ENCODE measurements at places on chromosomes 3 and 15.
A peak's percentile ranks its signal among the peaks of the same experiment; 100 is the strongest.

- no peak for DNase-seq
These were observed 17.4 kb downstream of the TIMP4 start for GRCh38 chr3:12141350-12141749.

GRCh38 chr3:197380786-197381185 is 82.4 kb upstream of the DLG1 start:
- no peak for DNase-seq

GRCh38 chr15:98381446-98381845 is 266.9 kb upstream of the IGF1R start:
- DNase-seq: no peak

DNA sequence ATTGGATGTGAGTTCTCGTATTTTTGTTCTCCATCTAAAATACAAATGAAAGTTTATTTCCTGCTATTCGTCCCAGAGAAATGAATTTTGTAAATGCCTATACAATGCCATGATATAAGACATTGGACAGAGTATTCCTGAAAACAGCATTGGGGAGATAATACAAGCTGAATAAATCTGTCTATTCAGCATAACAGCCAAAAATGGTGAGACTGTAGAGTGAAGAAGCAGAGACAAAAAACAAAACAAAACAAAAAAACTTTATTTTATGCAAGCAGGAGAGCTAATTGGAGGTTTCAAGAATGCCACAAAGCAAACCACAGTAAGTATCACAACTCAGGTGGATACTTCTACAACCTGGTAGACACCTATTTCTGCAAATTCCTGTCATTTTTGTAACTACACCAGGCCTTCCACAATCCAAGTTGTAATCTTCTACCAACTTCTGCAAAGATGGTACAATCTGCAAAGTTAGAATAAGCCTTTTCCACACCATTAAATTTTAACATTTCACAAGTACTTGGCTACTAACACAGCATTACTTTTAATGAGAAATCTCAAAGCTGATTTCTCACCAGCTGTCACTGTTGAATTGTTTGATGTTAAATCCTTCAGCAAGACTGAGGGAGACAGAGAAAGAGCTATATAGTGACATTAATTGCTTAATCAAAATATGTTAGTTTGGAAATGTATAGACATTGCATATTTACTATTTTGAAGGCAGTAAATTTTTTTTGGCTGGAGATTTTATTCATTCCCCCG is 163.1 kb downstream of the CLSTN2 start:
- peak; percentile 10 for DNase-seq

- no peak for DNase-seq
These were observed 180.0 kb upstream of the SMAD3 start for GRCh38 chr15:66885281-66885915.

- no peak for DNase-seq
These were observed 16.7 kb downstream of the MEIS2 start for GRCh38 chr15:37083610-37084009.

DNA sequence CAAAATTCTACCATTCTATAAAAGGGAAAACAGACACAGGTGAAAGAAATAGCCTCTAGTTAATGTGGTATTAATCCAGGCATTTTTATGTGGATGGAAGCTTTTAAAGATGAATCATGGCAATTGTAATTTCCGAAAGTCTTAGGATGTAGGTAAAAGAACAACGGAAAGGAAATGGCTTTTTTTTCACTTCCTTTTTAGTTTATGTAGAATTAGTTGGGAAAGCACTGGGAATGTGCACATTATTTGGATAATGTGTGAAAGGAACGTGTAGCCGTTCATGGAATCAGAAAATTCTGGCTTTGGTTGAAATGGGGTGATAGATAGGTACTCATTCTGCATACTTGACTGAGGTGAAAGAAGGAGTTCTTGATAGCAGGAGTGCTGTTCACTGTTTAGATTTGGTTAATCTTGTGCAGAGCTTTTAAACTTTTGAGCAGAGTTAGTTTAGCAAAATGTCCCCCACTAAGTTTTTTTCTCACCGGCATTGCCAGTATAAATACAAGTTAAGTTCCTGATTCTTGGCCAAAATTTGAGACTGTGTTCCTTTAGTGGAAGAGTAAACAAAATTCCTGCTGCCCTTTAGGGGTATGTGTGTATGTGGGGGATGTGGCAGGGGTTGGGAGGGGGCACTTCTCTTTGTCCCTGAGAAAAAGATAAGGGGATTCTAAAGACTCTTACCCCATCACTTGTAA is 20.2 kb upstream of the UTS2B start:
- peak; percentile 35 for DNase-seq

GRCh38 chr3:100516838-100517237 is 24.4 kb downstream of the TMEM45A start:
- no peak for DNase-seq

DNA sequence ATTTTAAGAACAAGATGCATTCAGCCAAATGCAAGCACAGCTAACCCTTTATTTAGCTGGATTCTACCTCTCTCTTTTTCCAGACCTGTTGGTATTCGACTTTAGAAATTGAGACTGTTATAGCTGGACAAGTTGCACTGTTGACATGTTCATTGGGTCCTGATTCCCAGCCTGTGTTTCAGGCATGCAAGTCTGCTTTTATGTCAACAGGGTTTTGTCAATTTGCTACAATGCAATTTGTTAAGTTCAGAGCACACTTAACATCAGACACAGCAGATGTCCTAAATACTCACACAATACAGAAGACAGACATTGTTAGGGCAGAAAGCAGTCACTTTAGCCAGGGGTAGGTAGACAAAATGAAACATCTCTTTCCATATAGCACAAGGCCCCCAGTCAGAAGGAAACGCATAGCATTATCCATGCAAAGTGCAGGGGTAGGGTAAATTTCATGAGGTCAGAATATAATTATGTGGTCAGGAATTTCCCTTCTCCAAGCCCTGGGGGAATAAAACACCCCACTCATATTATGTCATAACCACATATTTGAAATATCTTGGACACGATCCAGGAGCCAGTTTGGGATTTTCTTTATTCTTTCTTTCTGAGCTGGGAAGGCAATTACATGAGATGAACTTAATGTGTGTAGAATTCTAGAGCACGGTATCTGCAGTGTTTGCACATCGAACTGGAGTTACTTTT is 504.1 kb downstream of the NTRK3 start:
- peak; percentile 68 for DNase-seq

- no peak for DNase-seq
These were observed 17.4 kb downstream of the NBEAL2 start for GRCh38 chr3:46996689-46997452.

- no peak for DNase-seq
These were observed 283.7 kb upstream of the ICE2 start for GRCh38 chr15:60762638-60763037.

GRCh38 chr3:5428607-5429516 is 241.4 kb downstream of the EDEM1 start:
- peak; percentile 69 for DNase-seq

GRCh38 chr15:98398886-98399285 is 249.5 kb upstream of the IGF1R start:
- no peak for DNase-seq

DNA sequence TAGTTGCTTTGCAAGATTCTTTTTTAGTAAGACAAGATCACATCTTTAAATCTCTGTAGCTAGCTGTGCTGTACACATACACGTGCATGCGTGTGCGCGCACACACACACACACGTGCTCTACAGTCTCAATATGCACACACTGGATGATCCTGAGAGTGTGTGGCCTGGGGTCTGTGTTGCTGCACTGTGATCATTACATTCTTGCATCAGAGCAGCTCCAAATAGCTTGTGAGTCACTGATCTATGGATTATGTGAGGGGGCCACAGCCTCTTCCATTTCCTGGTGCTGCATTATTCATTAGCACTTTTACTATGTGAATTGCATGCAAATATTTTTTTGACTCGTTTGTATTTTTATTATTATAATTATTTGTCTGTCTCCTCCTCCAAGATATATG is 34.6 kb downstream of the MCTP2 start:
- DNase-seq: no peak

DNA sequence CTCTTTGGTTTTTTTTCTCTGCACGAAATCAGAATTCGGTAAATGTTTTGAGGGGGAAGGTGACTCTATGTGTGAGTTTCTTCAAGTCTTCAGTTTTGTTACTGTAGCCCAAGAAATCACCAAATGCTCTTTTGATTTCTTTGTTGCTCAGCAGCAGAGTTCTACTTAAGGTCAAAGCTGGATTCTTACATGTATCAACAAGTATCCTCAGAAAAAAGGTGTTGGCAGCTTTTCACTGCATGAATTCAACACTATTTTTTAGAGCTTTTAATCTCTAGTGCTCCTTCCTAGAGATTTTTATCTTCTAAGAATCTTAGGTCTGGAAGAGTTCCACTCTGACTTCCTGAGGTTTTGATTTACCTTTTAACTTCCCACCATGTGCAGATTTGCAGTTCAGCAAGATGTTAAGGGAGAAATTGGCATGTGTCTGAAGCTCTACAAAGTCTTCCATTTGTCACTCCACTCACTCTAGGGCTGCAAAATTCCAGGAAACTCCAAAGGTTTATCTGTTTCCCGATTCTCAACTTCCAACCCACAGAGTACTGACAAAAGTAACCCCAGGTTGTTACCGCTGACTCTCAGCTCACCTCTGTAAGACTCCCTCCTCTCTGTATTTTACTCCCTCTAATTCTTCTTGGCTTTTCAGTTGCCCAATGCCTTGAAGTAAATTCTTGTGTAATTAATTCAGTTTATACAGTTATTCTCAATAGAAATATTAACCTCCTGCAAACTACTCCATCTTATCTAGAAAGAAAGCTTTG is 13.3 kb upstream of the CD200 start:
- DNase-seq: no peak

GRCh38 chr15:22806156-22806555 is 19.7 kb downstream of the NIPA1 start:
- no peak for DNase-seq

DNA sequence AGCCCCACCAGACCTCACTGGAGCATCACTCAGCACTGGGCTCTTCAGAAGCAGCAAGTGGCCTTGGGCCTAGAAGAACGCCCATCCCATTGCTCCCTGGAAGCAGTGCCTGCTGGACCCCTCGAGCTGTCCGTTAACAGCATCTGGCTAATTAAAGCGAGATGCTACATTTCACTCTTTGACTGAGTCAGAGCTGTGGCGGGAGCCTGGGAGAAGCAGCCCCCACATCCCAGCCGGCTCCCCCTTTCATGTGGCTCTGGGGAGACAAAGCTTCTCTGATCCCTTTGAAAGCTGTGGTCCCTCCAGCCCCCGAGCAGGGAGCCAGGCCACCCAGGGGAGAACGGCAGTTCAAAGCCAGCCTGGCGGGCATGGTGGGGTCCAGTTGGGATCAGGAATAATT is 103.7 kb downstream of the MEGF11 start:
- DNase-seq: no peak

- no peak for DNase-seq
These were observed 61.1 kb downstream of the ST3GAL6 start for GRCh38 chr3:98824256-98824655.

DNA sequence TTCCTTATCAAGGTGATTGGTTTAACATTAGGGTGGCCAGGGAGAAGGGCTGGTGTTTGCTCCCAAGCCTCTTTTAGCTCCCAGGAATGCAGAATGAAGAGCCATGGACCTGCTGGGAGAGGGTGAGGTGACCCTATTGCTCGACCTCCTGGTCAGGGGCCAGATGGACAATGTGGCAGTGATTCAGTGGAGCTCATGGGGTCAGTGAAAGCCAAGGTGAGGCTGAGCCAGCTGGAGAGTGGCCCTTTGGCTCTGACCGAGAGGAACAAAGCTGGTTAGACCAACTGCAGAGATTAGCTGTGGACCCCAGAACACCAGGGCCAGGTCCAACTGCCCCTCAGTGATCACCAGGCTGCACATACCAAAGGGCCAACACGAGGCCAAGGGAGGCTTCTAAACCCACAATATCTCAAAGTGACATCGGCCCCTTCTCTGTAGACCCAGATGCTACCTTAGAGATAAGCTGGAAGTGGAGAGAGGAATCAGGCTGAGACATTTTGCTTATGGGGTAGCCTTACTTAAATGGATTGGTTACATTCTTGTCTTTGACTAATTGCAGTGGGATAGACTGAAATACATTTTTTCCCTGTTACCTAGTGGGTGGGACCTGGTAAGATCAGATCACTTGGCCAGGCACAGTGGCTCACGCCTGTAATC is 15.8 kb upstream of the BTBD1 start:
- DNase-seq: no peak

DNA sequence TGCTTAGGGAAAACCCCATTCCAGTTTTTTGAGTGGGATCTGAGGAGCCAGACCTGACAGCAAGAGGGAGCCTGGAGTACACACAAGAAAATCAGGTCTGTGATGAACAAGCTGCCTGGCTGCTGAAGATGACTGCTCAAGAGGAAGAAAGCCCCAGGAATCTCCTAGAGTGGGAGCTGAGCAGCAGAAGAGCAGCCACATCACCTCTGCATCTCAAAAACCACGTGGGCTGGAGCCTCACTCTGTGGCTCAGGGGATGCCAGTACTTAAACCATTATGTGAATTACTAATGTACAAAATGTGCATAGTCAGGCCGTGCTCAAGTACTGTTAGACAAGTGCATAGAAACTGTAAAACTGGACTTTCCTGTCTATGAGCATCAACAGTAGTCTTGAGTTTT is 52.4 kb downstream of the SLC9A9 start:
- no peak for DNase-seq

- no peak for DNase-seq
These were observed 13.4 kb downstream of the TCF12 start for GRCh38 chr15:56931639-56932508.

- peak; percentile 22 for DNase-seq
These were observed 73.3 kb downstream of the PTPRG start for GRCh38 chr3:61634678-61635077.

- no peak for DNase-seq
These were observed 5.4 kb downstream of the BTBD1 start for GRCh38 chr15:83061680-83062079.

- DNase-seq: no peak
These were observed 25.8 kb upstream of the PAQR5 start for GRCh38 chr15:69272891-69273290.

DNA sequence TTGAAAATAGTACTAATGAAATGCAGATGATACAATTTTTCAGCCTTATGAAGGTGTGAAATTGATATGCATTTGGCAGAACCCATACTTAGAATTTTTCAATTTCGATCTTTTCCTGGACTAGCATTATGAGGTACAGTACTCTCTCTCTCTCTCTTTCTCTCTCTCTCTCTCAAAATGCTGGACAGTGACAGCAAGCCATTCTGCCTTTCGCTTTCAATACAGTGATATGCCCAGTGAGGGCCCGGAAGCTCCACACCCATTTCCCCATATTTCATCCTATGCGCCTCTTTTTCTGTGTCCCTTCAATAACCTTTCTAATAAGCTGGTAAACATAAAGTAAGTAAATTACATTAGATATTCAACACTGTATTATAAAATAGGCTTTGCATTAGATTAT is 595.0 kb upstream of the UBE2E2 start:
- no peak for DNase-seq
